T-helper 9 cell (primary cell): ENCODE measurements at places on chromosomes 6 and 20.

GRCh38 chr20:44952731-44953130 is 7.5 kb downstream of the TOMM34 start:
- no peak for DNase-seq

GRCh38 chr6:42604150-42604549 is 40.3 kb downstream of the UBR2 start:
- no peak for DNase-seq

GRCh38 chr20:7693761-7694160 is 246.5 kb downstream of the HAO1 start:
- no peak for DNase-seq

DNA sequence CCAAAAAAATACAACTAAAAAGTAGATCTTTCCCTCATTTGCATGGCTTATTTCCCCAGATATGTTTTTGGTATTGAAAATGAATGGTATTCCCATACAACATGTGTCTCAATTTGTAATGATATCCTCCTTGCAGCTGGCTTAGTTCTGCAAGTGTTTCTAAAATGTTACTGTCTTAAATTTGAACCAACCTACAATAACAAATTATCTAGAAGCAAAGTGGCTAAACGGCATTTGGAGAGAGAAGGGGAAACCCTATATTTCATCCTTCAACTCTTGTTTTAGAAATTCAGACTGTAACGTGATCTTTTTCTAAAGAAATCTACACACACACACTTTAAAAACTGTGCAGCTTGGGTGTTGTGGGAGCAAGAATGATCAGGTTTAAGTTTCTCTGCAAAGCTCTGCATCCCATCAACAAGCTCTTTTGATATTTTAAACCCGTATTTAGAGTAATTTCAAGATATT is 153.0 kb downstream of the SOBP start:
- DNase-seq = no peak

GRCh38 chr6:131765081-131765803 is 42.6 kb upstream of the ENPP1 start:
- DNase-seq = no peak

GRCh38 chr6:1324936-1325335 is 13.0 kb downstream of the FOXQ1 start:
- DNase-seq = no peak

GRCh38 chr6:109008537-109009235 is 86.0 kb downstream of the SESN1 start:
- peak; percentile 18 for DNase-seq
